ENCODE measurements at places on chromosomes 2 and 18. TPM values are rescaled to one million over a fixed set of nuclear protein-coding genes. Genes with fewer than 3 reads are reported as not detected.

Gene LAMA1
- total RNA-seq = 6.2 TPM

Gene IL1RN
- not detected for total RNA-seq

Gene C2orf78
- not detected for total RNA-seq

Gene KIF5C
- 437 TPM for total RNA-seq

Gene DTNA
- 416 TPM for total RNA-seq

Gene INPP1
- 59.5 TPM for total RNA-seq

Gene GPR17
- 27.7 TPM for total RNA-seq

Gene TBR1
- 83.6 TPM for total RNA-seq

Gene LBX2
- not detected for total RNA-seq

Gene PLGLB1
- 15.4 TPM for total RNA-seq

Gene DQX1
- 1.1 TPM for total RNA-seq

Gene ECEL1
- 0.95 TPM for total RNA-seq

Gene PROC
- total RNA-seq = 1.7 TPM

Gene TSPYL6
- total RNA-seq = 0.22 TPM

Gene TMEM198
- total RNA-seq = 17.1 TPM

Gene ANKRD30BL
- total RNA-seq = 19.4 TPM

Gene RAB6C
- 2.2 TPM for total RNA-seq

Gene APLF
- 4.9 TPM for total RNA-seq

Gene C2orf74
- 47.1 TPM for total RNA-seq

Gene PRKAG3
- not detected for total RNA-seq

Gene APCDD1
- 49.0 TPM for total RNA-seq

Gene TOGARAM2
- 9.2 TPM for total RNA-seq

Gene RNF144A
- 87.5 TPM for total RNA-seq

Gene VWC2L
- 10.2 TPM for total RNA-seq

Gene LYPD1
- total RNA-seq = 14.6 TPM

Gene CROCC2
- not detected for total RNA-seq

Gene CTIF
- 212 TPM for total RNA-seq

Gene SPRED2
- 47.6 TPM for total RNA-seq

Gene RUFY4
- total RNA-seq = not detected

Gene CHPF
- 48.4 TPM for total RNA-seq

Gene VIT
- total RNA-seq = 0.63 TPM

Gene ZNF2
- total RNA-seq = 5.7 TPM

Gene C2orf66
- not detected for total RNA-seq

Gene NT5DC4
- not detected for total RNA-seq

Gene EN1
- 0.48 TPM for total RNA-seq

Gene KCNG2
- 1.1 TPM for total RNA-seq

Gene PJVK
- total RNA-seq = 12.3 TPM

Gene ZRANB3
- total RNA-seq = 13.4 TPM

Gene NPHP1
- 10.8 TPM for total RNA-seq

Gene UGT1A1
- not detected for total RNA-seq

Gene NEU2
- not detected for total RNA-seq

Gene SNED1
- 99.0 TPM for total RNA-seq

Gene TRMT61B
- total RNA-seq = 24.2 TPM

Gene NTSR2
- total RNA-seq = 17.3 TPM

Gene SCN9A
- total RNA-seq = 7.5 TPM

Gene RAPH1
- total RNA-seq = 47.0 TPM

Gene TFCP2L1
- total RNA-seq = 0.77 TPM

Gene SKOR2
- total RNA-seq = not detected

Gene AGBL5
- 16.6 TPM for total RNA-seq

Gene CPSF3
- total RNA-seq = 19.6 TPM

Gene RESP18
- total RNA-seq = not detected

Gene ANXA4
- total RNA-seq = 39.0 TPM

Gene GALNT3
- 5.4 TPM for total RNA-seq

Gene ANKRD30B
- total RNA-seq = 7.5 TPM

Gene GPR39
- total RNA-seq = 0.45 TPM

Gene CCDC74B
- total RNA-seq = 3.9 TPM

Gene TSGA10
- 26.0 TPM for total RNA-seq

Gene PSME4
- 25.8 TPM for total RNA-seq
